T-helper 17 cell (primary cell): ENCODE measurements at places on chromosomes 6 and 20. TPM values are rescaled to one million over a fixed set of nuclear protein-coding genes. Genes with fewer than 3 reads are reported as not detected.

The LY86 gene
- 1.6 TPM for total RNA-seq

- DNase-seq: no peak
These were observed 32.8 kb downstream of the PRDM1 start for GRCh38 chr6:106118835-106119431.

GRCh38 chr20:50824137-50824536 lies 29.3 kb downstream of the BCAS4 start:
- DNase-seq: no peak

DNA sequence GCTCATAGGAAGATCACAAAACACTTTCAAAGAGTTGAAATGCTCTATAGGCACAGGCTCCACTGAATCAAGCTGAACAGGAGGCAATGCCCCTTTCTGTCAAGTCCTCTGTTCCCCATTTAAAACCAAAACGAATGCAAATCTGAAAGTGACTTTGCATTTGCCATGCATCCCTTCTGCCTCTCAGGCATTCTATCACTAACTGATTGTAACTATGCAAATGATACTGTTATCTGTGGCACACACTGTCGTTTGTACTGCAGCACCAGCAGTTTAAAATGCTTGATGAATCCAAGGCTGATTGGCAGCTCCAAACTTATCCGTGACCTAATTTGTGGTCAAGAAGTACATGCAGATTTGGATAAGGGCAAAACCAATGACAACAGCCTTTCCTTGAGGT lies 1067.5 kb upstream of the MAP3K7 start:
- no peak for DNase-seq

The PPP1R14C gene
- not detected for total RNA-seq

DNA sequence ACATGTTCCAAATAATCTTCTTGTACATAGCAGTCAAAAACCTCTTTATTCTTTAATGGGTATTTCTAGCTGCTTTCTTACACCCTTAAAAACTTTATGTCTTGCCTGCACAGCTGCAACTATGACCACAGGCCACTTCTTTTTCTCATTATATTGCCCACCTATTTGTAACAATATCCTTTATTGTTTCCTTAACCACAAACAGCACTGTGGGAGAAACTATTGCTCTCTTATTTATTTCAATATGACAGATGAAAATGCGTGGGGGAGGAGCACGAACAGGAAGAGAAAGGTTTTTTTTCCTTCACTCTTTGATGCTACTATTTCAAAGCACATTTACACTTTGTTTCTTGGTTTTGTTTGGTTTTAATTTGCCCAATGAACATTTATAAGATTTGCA lies 253.5 kb downstream of the GJA1 start:
- DNase-seq: no peak
